ENCODE measurements at places on chromosomes 5 and 9. TPM values are rescaled to one million over a fixed set of nuclear protein-coding genes. Genes with fewer than 3 reads are reported as not detected.

GRCh38 chr9:106620866-106621265 lies 242.1 kb upstream of the ZNF462 start:
- no peak for DNase-seq
- H3K27ac ChIP-seq = no peak overlapping the region
- H3K4me3 ChIP-seq = no peak overlapping the region
- H3K36me3 ChIP-seq = no peaks in the 10 kb centered on the region
- no peaks in the 10 kb centered on the region for H3K4me1 ChIP-seq

GRCh38 chr5:855771-856530 lies 5.2 kb upstream of the ZDHHC11 start:
- no peaks in the 10 kb centered on the region for H3K4me1 ChIP-seq
- H3K27me3 ChIP-seq = no peaks in the 10 kb centered on the region
- H3K36me3 ChIP-seq = no peaks in the 10 kb centered on the region
- H3K27ac ChIP-seq = no peak overlapping the region
- DNase-seq = no peak
- no peak overlapping the region for H3K4me3 ChIP-seq

DNA sequence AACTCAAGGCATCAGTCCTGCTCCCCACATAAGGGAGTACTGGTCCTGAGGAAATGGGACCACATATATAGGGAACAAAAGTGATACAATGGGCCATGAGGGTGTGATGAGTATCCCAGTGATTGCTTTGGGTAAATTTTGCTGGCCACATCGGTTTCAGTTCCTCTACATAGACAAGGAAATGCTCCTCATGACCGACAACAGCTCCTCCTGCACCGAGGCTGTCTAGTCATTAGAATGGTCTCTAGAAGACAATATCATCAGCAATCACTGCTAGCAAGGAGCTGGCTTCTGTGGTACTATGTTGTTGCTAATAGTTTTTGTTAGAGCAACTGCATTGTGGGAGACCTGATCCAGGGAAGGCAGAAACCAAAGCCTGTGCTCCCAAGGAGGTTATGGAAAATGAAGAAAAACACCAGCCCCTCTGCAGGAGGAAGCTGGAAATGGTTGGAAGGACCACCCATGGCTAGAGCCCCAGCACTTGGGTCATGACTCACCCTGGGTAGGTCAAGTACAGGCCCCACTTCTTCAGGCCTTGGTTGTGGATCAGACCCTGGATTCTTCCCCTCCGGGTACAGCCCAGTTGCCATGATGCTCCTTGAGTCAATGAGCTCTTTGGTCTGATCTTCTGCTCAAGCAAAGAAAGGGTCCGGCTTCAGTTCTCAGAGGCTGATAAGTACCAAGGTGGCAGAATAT lies 3.4 kb upstream of the CTSL start:
- H3K27ac ChIP-seq = no peak overlapping the region
- no peak for DNase-seq
- no peak overlapping the region for H3K4me3 ChIP-seq
- H3K27me3 ChIP-seq = peaks cover 7% of the 10 kb centered on the region
- H3K4me1 ChIP-seq = peaks cover 11% of the 10 kb centered on the region

GRCh38 chr9:99006511-99006910 lies 62.8 kb downstream of the COL15A1 start:
- no peaks in the 10 kb centered on the region for H3K27me3 ChIP-seq
- H3K4me3 ChIP-seq = no peak overlapping the region
- H3K4me1 ChIP-seq = peaks cover 2% of the 10 kb centered on the region
- H3K36me3 ChIP-seq = peaks cover 4% of the 10 kb centered on the region
- no peak for DNase-seq

GRCh38 chr5:122181863-122182262 lies 52.5 kb downstream of the ZNF474 start:
- H3K27ac ChIP-seq = no peak overlapping the region
- peaks cover 7% of the 10 kb centered on the region for H3K4me1 ChIP-seq
- no peak overlapping the region for H3K4me3 ChIP-seq
- no peaks in the 10 kb centered on the region for H3K36me3 ChIP-seq

- no peaks in the 10 kb centered on the region for H3K36me3 ChIP-seq
- no peak overlapping the region for H3K4me3 ChIP-seq
- no peak for DNase-seq
- no peaks in the 10 kb centered on the region for H3K4me1 ChIP-seq
- H3K27ac ChIP-seq = no peak overlapping the region
- H3K27me3 ChIP-seq = peaks cover 11% of the 10 kb centered on the region
Measured at GRCh38 chr9:134909511-134910481, 7.9 kb downstream of the FCN1 start.

GRCh38 chr9:110599468-110599867 lies 19.9 kb upstream of the SVEP1 start:
- H3K27ac ChIP-seq = no peak overlapping the region
- H3K4me3 ChIP-seq = no peak overlapping the region
- H3K36me3 ChIP-seq = no peaks in the 10 kb centered on the region

DNA sequence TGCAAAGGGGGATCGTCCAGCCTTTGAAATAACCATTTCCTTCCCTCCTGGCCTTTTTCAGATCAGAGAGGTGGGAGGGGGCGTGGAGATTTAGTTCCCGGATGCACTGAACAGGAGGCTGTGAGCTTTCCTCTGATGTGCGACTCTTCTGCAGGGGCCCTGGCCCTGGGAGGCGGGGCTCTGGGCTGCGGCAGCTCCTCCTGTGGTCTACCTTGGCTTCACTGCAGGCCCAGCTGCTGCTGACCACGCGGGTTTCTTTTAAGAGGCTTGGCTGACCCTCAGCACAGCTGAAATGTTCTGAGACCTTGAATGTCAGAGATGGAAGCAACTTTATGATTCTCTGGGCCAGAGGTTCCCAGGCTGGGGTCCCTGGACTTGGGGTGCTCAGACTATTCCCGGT lies 27.0 kb upstream of the COL15A1 start:
- no peaks in the 10 kb centered on the region for H3K4me1 ChIP-seq
- peaks cover 2% of the 10 kb centered on the region for H3K27me3 ChIP-seq
- DNase-seq = no peak
- no peak overlapping the region for H3K27ac ChIP-seq

GRCh38 chr9:13181652-13182051 lies 97.8 kb downstream of the MPDZ start:
- H3K4me3 ChIP-seq = no peak overlapping the region
- no peaks in the 10 kb centered on the region for H3K36me3 ChIP-seq
- no peak overlapping the region for H3K27ac ChIP-seq
- no peaks in the 10 kb centered on the region for H3K27me3 ChIP-seq
- no peaks in the 10 kb centered on the region for H3K4me1 ChIP-seq
- no peak for DNase-seq

GRCh38 chr5:149301049-149301743 lies 29.5 kb downstream of the AFAP1L1 start:
- no peak overlapping the region for H3K4me3 ChIP-seq
- no peak for DNase-seq

GRCh38 chr5:92909602-92909962 lies 671.4 kb downstream of the NR2F1-AS1 start:
- no peak overlapping the region for H3K4me3 ChIP-seq
- DNase-seq = no peak
- H3K4me1 ChIP-seq = no peaks in the 10 kb centered on the region
- H3K27me3 ChIP-seq = no peaks in the 10 kb centered on the region

DNA sequence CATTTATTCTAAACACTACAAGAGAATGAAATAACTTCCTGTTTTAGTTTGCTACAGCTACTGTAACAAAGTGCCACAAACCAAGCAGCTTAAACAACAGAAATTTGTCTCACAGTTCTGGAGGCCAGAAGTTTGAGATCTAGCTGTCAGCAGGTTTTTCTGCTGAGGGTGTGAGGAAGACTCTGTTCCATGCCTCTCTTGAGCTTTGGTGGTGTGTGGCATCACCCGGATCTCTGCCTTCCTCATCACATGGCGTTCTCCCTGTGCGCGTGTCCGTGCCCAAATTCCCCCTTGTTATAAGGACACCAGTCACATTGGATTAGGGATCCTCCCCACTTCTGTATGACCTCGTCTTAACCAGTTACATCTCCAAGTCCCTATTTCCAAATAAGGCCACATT lies 97.7 kb downstream of the CFAP95 start:
- no peaks in the 10 kb centered on the region for H3K4me1 ChIP-seq
- no peak for DNase-seq

- H3K4me1 ChIP-seq = peaks cover 6% of the 10 kb centered on the region
- no peak overlapping the region for H3K27ac ChIP-seq
- no peaks in the 10 kb centered on the region for H3K36me3 ChIP-seq
- H3K27me3 ChIP-seq = no peaks in the 10 kb centered on the region
- DNase-seq = no peak
Measured at GRCh38 chr5:177967221-177967887, 28.7 kb downstream of the PROP1 start.

DNA sequence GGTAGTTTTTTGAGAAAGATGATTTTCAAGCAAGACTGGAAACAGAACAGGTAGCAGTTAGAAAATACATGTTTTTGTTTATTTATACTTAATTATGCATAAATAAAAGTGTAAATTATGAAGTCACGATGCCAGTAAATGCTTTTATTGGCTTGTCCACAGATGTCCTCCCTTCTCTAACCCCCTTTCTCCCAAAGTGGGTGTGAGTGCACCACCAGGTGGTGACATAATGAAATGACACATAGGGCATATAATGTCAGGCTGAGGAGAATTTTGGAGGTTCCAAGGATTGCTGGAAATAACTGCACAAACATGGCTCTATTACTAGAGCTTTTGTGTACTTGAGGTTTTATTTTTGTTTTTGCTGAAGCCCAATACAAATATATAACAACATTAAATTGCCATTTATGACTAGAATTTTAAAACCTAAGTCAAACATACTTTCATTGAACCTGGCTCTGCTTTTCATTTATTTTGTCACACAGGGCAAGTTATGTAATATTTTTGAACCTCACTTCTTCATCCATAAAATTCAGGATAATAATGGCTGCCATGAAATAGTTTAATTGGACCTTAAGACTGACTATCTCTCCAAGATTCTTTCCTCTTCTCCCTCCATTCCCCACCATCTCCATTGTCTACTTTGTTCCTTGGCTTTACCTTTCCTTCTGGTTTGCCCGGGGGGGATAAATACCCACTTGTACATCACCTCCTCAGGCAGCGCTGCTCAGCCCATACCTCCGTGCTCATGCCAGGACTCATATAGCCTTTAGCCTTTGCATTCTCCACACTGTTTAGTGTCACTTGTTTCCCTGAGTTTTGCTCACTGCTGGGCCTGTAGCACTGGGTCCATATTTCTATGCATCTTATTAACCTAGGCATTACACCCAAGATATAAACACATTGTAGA lies 168.8 kb downstream of the PDE4D start:
- no peak overlapping the region for H3K4me3 ChIP-seq
- DNase-seq = peak; percentile 30
- H3K36me3 ChIP-seq = no peaks in the 10 kb centered on the region
- no peak overlapping the region for H3K27ac ChIP-seq

- peaks cover 13% of the 10 kb centered on the region for H3K4me1 ChIP-seq
- peaks cover 64% of the 10 kb centered on the region for H3K36me3 ChIP-seq
- no peaks in the 10 kb centered on the region for H3K27me3 ChIP-seq
- DNase-seq = peak; percentile 80
- H3K27ac ChIP-seq = peak overlapping the region; percentile 77
Measured at GRCh38 chr9:128587453-128587852, 35.1 kb downstream of the SPTAN1 start.

DNA sequence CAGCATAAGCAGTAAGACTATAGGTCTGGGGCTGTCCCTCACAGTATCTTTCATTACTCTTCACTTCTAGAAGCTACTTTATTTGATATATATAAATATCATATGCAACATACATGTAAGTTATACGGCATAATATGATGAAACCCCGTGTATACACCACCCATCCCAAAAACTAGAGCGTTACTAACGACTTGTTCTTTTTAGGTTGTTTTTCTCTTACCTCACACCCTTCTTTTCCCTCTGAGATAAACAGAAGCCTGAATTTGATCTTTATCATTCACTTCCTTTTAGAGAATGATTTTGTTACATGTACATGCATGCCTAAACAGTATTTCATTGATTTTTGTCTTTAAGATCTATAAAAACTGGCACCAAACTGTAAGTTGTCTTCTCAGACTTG lies 3.7 kb downstream of the TRMO start:
- peaks cover 27% of the 10 kb centered on the region for H3K36me3 ChIP-seq
- peaks cover 2% of the 10 kb centered on the region for H3K27me3 ChIP-seq
- peaks cover 59% of the 10 kb centered on the region for H3K4me1 ChIP-seq
- peak overlapping the region; percentile 72 for H3K4me3 ChIP-seq
- peak overlapping the region; percentile 96 for H3K27ac ChIP-seq

DNA sequence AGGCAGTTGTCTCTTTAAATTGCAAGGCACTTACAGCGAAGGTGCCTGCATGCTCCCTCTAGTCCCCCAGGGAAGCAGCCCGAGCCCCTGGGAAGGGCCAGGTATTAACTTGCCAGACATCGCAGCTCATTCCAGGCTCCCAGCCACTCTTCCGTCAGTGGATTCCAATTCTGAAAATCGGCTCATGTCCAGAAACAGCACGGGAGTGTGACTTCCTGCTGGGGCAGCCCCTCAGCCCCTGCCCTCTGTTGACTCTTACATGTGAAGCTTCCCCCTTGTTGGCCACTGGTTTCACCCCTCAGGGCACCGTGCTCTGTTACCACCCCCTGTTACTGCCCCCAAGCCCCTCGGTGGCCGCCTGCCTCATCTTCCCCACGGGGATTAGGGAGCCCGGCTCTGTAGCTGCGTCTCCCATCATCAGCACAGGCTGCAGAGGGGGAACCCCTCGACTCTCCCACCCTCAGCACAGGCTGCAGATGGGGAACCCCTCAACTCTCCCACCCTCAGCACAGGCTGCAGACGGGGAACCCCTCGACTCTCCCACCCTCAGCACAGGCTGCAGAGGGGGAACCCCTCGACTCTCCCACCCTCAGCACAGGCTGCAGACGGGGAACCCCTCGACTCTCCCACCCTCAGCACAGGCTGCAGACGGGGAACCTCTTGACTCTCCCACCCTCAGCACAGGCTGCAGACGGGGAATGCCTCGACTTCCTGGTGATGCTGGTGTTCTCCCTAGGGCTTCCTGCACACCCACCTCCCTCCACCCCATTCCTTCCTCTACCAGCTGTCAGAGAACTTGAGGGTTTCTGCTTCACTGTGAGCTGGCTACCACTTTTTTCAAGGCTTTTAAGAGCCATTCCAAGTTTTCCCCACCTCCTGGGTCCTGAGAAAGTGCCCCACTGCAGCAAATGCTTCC lies 11.1 kb upstream of the CACNA1B start:
- H3K27ac ChIP-seq = no peak overlapping the region
- no peaks in the 10 kb centered on the region for H3K4me1 ChIP-seq
- DNase-seq = no peak
- peaks cover 17% of the 10 kb centered on the region for H3K27me3 ChIP-seq
- peaks cover 2% of the 10 kb centered on the region for H3K36me3 ChIP-seq
- H3K4me3 ChIP-seq = no peak overlapping the region

PCA3 gene
- not detected for total RNA-seq

CDKN2A gene
- total RNA-seq = 3.9 TPM

MELK gene
- 69.6 TPM for total RNA-seq

CDC20B gene
- total RNA-seq = not detected

AFAP1L1 gene
- total RNA-seq = not detected

ACOT12 gene
- not detected for total RNA-seq

EDIL3 gene
- not detected for total RNA-seq

ZNF883 gene
- total RNA-seq = 0.22 TPM

SH2D3C gene
- 34.5 TPM for total RNA-seq

GLDC gene
- 7.1 TPM for total RNA-seq

ADAMTS2 gene
- not detected for total RNA-seq

GDA gene
- not detected for total RNA-seq

SEC61B gene
- total RNA-seq = 166 TPM

PFN3 gene
- total RNA-seq = not detected

UBE2QL1 gene
- total RNA-seq = not detected

Data from activated CD4-positive, alpha-beta memory T cell treated with anti-CD3 and anti-CD28 coated beads for 36 hours (primary cell).